ENCODE measurements at places on chromosomes 16 and 17. TPM values are rescaled to one million over a fixed set of nuclear protein-coding genes. Genes with fewer than 3 reads are reported as not detected.

PTX4 gene
- total RNA-seq = not detected

C1QTNF8 gene
- total RNA-seq = not detected

EFCAB5 gene
- total RNA-seq = 0.79 TPM

PSMC3IP gene
- 3.6 TPM for total RNA-seq

GPR179 gene
- 0.53 TPM for total RNA-seq

SAMD14 gene
- 0.35 TPM for total RNA-seq

Measured in T-cell (primary cell).